ENCODE measurements at places on chromosomes 4 and X.

GRCh38 chr4:133498149-133498548, 349.1 kb downstream of the PCDH10 start:
- DNase-seq, result no peak

DNA sequence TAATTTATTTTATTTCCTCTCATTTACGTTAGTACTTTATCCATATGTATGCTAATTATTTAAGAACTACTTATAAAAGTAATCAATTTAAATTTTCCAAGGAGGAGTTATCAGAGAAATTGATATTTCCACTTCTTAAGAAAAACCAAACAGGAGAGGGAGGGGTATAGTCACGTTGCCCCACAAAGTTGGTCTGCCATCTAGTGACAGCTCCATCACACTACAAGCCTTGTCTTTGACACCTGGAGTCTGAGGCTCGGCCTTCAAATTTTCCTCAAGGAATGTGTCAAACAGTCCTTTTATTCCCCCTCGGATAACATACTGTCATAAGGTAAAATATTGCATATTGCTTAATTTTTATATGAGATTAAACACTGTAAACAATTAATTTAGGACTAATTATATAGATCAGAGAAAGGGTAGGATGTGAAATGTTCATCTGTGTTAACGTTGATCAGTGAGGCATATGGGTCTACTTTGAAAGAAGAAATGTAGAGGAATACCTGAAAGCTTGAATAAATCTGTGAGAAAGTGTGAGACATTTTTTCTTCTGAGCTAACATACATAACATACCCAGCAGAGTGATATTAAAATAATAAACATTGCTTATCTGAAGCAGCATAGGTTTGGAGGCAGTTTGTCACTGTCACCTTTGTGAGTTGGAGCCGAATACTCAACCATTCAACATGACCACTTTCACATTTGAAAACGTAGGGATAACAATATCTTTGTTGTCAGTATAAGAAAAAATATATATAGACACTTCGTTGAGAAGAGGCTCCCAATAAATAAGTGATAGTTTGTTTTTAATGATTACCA, 114.4 kb downstream of the GLRA3 start:
- DNase-seq, result no peak

DNA sequence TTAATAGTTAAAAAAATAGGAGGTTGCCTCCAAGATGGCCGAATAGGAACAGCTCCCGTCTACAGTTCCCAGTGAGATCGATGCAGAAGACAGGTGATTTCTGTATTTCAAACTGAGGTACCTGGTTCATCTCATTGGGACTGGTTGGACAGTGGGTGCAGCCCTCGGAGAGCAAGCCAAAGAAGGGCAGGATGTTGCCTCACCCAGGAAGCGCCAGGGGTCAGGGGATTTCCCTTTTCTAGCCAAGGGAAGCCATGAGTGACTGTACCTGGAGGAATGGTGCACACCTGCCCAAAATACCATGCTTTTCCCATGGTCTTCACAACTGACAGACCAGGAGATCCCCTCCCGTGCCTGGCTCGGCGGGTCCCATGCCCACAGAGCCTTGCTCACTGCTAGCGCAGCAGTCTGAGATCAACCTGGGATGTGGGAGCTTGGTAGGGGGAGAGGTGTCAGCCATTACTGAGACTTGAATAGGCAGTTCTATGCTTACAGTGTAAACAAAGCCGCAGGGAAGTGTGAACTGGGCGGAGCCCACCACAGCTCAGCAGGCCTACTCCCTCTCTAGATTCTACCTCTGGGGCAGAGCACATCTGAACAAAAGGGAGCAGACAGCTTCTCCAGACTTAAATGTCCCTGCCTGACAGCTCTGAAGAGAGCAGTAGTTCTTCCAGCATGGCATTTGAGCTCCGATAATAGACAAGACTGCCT, 47.5 kb downstream of the PPA2 start:
- DNase-seq, result no peak

- no peak for DNase-seq
These were observed 54.4 kb downstream of the STOX2 start for GRCh38 chr4:183959319-183960045.

- DNase-seq, result no peak
These were observed 999.2 kb downstream of the ADGRL3 start for GRCh38 chr4:62199291-62199810.

DNA sequence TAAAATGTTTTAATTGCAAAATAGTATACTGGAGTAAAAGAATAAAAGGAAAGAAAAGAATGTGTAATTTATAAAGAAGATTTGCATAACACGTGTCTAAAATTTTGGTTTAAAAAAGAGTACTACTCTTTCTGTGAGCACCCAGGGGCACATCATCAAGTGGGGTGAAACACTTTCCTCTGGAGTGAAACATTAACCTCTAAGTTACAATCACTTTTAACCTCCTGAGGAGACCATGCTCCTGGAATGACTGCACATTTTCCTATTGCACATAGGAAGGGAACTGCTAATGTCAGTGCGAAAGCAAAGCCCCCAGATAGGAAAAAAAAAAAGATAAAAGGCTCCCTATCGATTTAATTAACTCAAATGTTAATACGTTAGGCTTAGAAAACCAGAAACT, 13.3 kb downstream of the VEGFC start:
- no peak for DNase-seq

DNA sequence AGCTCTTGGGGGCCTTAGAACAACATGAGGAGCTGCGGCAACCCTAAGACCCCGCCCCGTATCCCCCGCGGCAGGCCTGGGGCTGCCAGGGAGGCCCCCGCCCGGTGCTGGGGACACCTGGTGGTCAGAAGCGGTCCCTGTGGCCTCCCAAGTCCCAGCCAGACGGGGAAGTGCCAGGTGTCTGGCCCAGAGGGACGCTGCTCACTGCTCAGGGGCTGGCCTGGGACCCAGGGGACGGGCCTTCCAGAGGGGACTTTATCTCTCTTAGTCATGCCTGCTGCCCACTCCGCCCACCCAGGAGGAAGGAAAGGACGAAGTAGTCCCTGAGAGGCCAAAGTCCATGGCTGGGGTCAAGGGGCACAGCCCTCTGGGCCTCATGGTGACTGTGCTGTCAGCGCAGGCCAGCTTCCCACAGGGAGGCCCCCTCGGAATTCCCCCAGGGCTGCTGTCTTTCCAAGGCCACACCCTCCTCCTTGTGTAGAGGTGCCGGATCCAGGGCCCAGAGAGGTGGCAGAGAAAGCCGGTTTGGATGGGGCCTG, 31.0 kb upstream of the HTRA3 start:
- DNase-seq, result no peak

GRCh38 chr4:164068392-164068791, 573.9 kb downstream of the TMA16 start:
- no peak for DNase-seq

DNA sequence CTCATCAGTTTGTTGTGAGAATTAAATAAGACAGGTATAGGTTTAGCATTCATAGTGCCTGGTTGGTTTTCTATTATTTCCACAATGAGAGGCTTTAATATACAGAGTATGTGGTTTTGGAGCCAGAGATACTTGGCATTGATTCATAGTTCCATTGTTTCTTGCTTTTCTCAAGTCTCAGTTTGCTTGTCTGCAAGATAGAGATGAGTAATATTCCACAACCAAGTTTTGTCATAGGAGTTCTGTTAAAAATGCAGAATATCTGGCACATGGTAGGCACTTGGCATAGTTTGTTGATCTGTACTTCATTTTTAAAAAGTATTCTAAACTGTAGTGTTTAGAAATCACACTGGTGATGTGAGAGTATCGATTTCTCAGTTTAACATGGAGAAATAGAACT, 37.5 kb upstream of the EDA2R start:
- no peak for DNase-seq

All from amygdala (tissue), 56 donors.